Stimulated activated CD8-positive, alpha-beta memory T cell treated with anti-CD3 and anti-CD28 coated beads, Interleukin-7, amount 100 ng/mL, for 24 hours (primary cell): ENCODE measurements at places on chromosomes 7 and 10.

- no peak for DNase-seq
Observed at GRCh38 chr10:118742782-118743181, 12.0 kb downstream of the CACUL1 start.

GRCh38 chr7:16034353-16034752 is 347.9 kb upstream of the MEOX2 start:
- DNase-seq: no peak

DNA sequence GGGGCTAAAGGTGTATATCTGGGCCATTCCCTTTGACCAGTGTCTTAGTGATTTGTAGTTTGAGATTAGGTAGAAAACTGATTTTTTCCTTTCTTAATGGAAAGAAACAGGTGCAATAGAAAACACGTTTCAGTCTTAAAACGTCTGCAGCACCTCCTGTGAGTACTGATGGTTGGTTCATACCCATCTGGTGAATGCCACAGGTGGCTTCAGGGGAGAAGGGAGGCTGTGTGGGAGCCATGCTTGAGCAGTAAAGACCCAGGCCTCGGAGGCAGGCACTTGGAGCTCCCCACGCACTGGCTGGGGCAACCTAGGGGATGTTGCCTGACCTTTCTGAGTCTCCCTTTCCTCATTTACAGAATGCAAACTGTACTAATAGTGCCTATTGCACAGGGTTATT is 171.5 kb upstream of the GRB10 start:
- DNase-seq: no peak

DNA sequence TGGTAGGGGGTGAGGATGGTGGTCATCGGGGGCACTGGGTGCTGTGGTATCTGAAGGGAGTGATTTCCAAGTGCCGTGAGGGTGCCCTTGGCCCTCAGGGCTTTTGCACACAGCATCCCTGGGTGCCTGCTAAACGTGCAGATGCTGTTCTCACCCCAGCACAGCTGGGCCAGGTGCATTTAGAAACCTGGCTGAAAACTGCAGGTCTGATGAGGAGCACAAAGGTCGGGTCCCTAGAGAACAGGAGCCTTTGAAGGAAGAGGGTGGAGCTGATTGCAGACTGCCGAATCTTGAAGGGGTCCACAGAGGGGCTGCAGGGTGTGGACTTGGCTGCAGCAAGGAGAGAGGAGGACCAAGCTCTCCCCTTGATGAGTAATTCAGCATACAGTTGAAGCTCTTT is 32.0 kb downstream of the ZMIZ1 start:
- no peak for DNase-seq

- no peak for DNase-seq
Observed at GRCh38 chr10:48939790-48940325, at the start of gene LRRC18. Gene LRRC18 (minus strand): TSS chr10:48939840. CDS start chr10:48914155, 25,685 bp downstream.

DNA sequence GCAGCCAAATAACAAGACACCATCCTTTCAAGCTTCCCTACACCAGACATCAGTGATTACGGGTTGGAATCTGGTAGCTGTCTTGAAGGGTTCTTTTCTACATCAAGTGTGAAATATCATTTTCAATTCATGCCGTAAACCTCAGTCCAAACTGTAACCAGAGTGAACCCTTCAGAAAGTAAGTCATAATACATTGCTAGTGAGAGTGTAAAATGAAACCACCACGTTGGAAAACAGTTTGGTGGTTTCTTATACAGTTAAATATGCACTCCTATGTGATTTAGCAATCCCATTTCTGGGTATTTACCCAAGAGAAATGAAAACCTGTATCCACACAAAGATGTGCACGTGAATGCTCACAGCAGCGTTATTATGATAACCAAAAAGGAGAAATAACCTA is 25.6 kb upstream of the ZC3HAV1L start:
- DNase-seq: no peak

- DNase-seq: no peak
Observed at GRCh38 chr10:44056206-44056605, 328.7 kb downstream of the CXCL12 start.

DNA sequence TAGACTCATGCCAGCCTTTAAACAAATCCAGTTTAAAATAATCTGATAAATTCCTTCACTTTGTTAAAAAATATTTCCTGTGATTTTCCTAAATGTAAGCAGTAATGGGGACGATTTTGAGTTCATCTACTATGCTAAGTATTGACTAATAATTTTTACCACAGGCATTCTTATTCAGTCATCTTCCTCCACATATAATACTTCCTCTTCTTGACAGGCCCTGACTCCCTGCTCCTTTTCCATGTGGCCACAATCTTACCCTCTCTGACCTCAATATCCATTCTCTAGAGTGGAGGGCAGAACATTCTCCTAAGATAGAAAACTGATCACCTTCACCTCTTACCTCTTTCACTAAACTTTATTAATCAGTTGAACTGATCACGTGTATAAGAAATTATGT is 7.8 kb downstream of the DNAJC2 start:
- no peak for DNase-seq

- no peak for DNase-seq
Observed at GRCh38 chr10:121481180-121481579, 117.1 kb downstream of the FGFR2 start.

GRCh38 chr10:102605712-102606111 is 38.6 kb upstream of the TRIM8 start:
- DNase-seq: no peak
